NCI-H460 (cell line): ENCODE measurements at places on chromosomes 6 and 20. TPM values are rescaled to one million over a fixed set of nuclear protein-coding genes. Genes with fewer than 3 reads are reported as not detected.

DNA sequence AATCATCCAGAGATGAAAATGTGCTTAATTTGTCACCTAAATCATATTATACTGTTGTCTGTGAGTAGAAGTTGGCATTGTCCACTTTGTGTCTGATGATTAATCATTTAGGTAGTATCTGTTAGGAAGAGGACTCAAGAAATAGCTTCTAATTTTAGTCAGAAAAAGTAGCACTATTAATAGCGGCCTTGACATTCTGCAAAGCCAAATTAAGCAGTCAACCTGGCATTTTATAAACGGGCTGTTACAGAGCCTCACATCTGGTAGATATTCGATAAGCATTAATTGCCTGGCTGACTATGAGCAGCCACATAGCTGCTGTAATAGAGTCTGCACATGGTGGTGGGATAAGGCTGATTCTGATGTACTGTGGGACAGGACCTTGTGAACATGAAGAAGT, 99.5 kb downstream of the KLHL32 start:
- DNase-seq, result no peak

- DNase-seq, result no peak
Measured at GRCh38 chr20:24651976-24652345, 182.5 kb downstream of the SYNDIG1 start.

BFSP1 gene
- 3.9 and 4.1 TPM in 2 replicates for total RNA-seq

PFDN6 gene
- total RNA-seq, result 61.7 and 69.2 TPM in 2 replicates

DNA sequence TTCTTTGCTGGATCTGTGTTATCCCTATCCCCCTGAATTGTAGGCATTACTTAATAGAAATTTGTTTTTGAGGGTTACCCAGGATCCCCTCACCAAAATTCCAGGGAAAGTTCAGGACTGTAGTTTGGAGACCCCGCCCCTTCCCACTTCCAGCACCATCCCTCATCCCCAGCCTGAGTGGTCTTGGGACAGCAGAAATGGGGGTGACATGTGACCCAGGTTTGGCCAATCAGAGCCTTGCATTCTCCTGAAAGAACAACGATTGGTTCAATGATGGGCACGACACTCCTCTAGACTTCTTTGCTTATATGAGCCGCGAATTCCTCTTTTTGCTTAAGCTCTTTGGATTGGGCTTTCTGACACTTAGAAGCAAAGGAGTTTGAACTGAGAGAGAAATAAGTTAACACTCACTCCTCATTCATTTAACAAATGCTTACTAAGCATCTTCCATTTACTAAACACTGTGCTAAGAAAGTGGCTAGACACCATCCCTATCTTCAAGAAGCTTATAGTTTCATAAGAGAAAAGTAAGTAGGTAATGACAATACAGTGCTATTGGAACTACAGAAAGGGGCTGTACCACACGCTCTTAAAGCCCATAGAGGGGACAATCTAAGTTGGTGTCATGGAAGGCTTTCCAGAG, 24.9 kb upstream of the PAQR8 start:
- DNase-seq, result no peak

DNA sequence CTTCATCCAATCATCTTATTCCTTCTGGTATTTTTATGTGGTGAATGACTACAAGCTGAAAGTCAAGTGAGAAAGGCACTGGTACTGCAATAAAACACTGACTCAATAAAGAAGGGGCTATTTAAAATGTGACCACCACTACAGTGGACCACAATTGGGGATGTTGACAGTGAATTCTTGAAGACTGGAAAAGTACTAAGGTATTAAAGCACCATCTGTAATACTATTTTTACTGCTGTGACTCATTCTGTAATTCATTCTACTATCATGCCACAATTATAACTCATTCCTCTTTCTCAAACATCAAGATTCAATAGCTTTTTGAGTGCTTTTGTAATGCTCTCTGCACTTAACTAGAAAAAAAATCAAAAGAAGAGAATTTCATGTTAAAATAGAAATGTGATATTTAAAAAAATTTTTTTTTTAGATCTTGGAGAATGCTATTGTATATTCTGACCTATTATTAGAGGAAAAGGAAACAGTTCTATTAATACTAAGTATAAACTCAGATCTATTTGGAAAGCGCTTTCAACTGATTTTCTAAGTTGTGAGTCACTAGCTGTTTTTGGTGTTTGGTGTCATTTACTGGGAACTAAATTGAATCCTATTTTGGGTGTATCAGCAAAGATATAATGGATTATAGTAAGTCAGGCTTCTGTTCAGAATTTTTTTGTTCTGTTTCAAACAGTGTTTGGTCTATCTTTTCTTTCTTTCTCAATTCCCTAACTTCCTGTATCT, 104.7 kb upstream of the TMEM170B start:
- no peak for DNase-seq

DNA sequence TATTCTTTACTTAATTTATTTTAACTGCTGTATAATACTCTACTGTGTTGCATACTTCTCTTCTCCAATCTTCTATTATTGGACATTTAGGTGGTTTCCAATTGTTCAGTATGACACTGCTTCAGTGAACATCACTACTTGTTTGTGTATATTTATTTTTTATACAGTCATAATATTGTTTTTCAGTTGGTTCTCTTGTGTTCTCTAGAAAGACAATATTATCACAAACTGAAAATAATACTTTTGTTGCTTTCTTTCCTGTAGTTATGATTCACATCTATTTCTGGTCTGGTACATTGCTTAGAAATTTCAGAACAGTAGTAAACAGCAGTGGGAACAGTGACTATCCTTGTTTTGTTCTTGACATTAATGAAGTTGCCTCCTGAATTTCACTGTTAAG, 62.8 kb upstream of the GTSF1L start:
- DNase-seq, result no peak

GRCh38 chr6:119446115-119446554, 96.6 kb upstream of the MAN1A1 start:
- no peak for DNase-seq
